Islet precursor cell (in vitro differentiated cells): ENCODE measurements at places on chromosomes 7 and 10.

DNA sequence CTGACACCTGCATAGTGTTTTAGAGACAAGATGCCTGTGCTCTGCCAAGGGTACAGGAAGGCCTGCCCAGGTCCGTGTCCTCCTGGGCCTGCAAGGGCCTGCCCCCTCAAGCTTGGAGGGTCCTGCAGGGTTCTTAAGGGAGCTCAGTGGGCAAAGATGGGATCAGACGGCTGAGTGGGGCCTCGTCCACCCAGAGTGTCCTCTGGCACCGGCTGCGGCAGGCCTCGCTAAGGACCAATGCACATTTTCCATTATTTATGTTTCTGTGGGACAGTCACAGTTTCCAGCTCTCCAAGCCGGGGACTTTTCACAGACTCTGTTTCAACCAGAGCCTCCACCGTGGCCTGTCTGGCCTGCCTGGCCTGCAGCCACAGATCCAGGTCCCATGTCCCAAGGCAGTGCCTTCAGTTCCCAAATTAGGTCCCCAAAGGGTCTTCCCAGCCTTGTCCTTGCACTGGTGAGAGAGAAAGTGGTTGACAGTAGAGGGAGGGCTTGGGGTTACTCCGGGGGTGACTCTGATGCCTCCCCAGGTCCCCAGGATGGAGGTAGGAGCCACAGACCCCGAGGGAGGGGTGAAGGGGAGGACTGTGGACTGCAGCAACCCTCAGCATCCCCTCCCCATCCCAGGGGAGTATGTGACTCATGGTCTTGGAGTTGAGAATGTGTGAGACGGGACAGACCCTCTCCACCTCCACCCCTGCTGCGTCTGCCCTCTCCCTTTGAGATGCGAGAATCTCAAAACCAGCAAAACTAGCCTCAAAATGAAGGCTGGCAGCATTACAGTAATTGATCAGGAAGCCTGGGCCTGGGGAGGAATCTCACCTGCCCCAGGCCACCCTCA lies 14.8 kb downstream of the MYL10 start:
- DNase-seq, result peak; percentile 93

GRCh38 chr10:127125331-127125730 lies 71.1 kb downstream of the INSYN2A start:
- no peak for DNase-seq

DNA sequence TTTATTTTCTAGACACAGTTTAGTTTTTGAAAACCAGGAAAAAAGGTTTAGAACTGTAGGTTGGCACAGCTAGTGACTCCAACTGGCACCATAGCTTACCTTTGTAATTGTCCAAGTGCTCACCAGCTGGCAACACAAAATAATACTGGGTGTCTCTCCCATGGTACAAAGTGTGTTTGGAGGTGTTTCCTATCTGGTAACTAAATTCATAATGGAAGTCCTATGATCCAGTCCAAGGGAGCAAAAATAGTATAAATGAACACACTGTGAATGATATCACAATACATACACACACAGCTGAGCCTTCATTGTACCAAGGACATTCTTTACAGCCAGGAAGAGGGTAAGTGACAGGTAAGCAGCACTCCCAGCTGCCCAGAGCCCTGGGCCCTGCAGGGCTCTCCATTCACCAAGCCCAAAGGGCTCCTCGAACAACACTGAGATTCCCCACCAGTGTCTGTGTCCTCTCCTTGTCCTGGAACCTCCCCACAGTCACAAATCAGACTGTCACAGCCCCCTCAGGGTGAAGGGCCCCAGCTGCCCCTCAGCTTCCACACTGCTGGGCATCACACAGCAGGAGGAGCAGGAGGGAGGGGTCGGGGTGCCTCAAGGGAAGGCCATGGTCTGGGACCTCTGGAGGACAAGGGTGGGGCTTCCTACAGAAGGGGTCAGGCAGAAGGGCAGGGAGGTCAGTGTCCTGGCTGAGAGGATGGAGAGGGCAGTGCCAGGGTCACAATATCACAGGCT lies 72.1 kb downstream of the PKD1L1 start:
- DNase-seq, result no peak

DNA sequence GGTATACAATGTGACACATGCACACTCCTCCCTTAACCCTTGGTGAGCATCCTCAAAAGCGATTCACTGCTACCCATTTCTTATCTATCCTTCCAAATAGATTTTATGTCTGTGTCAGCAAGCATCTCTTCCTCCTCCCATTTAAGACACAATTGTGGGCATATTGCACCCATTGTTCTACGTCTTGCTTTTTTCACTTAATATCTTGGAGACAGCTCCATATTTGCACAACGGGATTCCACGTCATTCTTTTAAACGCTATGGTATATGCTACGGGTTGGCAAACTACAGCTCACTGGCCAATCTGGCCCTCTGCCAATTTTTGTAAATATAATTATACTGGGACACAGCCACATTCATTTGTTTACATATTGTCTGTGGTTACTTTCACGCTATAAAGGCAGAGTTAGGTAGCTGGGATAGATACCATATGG lies 88.6 kb downstream of the RNF216 start:
- no peak for DNase-seq

- DNase-seq, result no peak
Observed at GRCh38 chr10:20870834-20871233, 26.3 kb downstream of the NEBL start.
